ENCODE measurements at places on chromosomes 11 and 22.

GRCh38 chr11:127632976-127633680, 632.6 kb upstream of the KIRREL3 start:
- DNase-seq: no peak

- DNase-seq: no peak
Observed at GRCh38 chr11:119341222-119342022, 739 bp upstream of the C1QTNF5 start.

DNA sequence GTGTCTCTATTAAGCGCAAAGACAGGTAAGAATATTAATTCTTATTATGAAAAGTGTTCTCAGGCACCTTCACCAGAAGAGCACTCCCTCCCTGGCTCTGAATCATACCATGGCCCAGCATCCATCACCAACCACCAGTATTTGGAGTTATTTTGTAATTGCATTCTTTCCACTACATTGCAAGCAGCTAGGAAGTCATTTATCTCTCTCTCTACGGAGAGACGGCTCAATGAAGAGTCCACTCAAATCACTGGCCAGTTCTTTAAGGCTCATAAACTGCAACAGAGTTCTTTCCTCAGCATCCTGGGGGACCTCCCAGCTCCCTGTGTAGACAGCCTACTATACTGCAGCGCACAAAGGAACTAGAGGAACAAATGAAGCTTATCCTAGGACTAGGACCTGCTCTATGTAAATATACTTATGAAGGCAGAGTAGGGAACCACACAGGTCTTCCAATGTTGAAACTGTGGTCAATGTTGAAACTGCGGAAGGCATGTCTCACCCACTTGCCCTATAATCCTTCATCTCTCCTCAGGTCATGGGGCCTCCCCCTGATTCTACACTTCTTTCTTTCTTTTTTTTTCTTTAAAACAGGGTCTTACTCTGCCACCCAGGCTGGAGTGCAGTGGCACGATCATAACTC, 63.4 kb downstream of the AAMDC start:
- DNase-seq: no peak

- peak; percentile 52 for DNase-seq
Observed at GRCh38 chr11:116605543-116606459, 167.0 kb downstream of the BUD13 start.

GRCh38 chr11:119788096-119788883, 59.3 kb upstream of the NECTIN1 start:
- no peak for DNase-seq

DNA sequence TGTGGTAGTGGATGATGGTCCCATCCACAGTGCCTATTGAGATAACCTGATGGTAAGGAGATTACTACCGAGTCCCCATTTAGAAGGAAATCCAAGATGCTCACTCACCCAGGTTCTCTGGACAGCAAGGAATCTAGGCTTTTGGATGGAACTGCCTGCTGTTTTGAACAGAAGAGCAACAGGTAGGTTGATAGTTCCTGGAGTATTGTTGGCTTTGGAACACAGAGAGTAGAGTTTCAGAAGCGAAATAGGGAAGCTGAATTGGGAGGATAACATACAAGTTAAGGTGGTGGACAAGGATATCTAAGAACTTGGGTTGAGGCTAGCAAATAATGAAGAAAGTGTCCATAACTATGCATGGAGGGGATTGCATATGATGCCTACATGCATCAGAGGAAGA, 27.6 kb downstream of the SLC22A6 start:
- no peak for DNase-seq

DNA sequence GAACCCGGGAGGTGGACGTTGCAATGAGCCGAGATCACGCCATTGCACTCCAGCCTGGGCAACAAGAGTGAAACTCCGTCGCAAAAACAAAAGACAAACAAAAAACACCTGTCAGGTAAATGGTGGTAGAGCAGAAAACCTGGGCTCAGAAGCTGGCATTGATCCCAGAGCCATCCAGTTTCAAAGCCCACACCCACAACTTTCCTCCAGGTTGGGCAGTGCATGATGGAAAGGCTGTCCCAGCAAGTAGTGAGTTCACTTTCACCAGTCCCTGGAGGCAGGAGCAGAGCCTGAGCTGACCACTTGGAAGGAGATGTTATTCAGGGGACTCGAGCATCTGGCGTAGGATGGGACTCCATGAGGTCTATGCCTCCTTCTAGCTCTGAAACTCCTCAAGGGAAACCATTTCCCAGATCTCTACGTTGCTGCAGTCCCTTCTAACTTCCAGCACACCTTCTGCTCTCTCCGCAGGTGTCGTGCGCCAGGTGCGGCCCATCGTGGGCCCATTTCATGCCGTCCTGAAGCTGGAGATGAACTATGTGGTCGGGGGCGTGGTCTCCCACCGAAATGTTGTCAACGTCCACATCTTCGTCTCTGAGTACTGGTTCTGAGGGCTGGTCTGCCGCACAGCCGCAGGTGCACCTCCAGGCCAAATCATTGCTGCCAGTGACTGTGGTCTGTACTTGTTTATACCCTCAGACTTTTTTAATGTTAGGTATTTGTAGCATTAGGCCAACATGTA, 71.6 kb upstream of the ATXN10 start:
- no peak for DNase-seq

DNA sequence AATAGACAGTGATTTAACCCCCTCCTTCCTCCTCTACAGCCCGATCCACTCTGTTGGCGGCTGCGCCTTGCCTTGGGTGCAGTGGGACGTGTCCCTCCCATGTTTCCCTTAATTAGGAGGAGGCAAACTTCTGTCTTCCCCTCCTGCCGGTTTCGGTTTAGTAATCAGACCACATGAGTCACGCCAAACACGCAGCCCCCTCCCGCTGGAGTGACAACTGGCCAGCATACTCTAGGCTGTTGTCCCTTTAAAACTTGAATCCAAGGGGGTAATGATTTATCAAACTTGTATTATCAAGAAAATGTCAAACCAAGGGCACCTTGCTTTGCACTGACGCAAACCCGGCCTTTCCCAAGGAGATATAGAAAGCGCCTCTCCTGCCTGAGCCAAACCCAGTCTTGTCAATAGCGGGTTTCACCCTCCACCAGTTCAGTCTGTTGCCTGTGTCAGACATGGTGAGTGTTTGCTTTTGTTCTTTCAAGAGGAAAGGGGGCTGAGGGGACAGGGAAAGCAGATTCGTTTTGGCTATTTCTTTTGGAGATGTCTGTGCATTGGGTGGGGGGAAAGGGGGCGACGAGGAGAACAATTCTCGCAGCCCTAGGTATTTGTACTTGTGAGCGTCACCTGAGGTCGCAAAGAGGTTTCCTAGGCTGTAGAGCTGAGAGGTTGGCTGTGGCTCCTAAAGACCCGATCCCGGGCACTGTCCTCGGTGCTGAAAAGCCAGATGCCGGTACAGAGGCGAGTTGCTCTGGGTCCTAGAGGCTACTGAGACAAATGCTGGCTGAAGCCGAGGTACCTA, at the start of gene SLC6A5:
SLC6A5 (plus strand) TSS at position 388 of the 799 bp plus-strand sequence; CDS start at position 453, 65 bp downstream.
- peak; percentile 58 for DNase-seq

Data from RKO (cell line).